ENCODE measurements at places on chromosomes 16 and 17.

GRCh38 chr16:291539-291938 is 8.6 kb downstream of the PDIA2 start:
- DNase-seq = no peak

- DNase-seq = no peak
Observed at GRCh38 chr17:70021726-70022125, 53.3 kb upstream of the KCNJ16 start.

- DNase-seq = no peak
Observed at GRCh38 chr17:77698903-77699623, 259.4 kb upstream of the TNRC6C start.

DNA sequence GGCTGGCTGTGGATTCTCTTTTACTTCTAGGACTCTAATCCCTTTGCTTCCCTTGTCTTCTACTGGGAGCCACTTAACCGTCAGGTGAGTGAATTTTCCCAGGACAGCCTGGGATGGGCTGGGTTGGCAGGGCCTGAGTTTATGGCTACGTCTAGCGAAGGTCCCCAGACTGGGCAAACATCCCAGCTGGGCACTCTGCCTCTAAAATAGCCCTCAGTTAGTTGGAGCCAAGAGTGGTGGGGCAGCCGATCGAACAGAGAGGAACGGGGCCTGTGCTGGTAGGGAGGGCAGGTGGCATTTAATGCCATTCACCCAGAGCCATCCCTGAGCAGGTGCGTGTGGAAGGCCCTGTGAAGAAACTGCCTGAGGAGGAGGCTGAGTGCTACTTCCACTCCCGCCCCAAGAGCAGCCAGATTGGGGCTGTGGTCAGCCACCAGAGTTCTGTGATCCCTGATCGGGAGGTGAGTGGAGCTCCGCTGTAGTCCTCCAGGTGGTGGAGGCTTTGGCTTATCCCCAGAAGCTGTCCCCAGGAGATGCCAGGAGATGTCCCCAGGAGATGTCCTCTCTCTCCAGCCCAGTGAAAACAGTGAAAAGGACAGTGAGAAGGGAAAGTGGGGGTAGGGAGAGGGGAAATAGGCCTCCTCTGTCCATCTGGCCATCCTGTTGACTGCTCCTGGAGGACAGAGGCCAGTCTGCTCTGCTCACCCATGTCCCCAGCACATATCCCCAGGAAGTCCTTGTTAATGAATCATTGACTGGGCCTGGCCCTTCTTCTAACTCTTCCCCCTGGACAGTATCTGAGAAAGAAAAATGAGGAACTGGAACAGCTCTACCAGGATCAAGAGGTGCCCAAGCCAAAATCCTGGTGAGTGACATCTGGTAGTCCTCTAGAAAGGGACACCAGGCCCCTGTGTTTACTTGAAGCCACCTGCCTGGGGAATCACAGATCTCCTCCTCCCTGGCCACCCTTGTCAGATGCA is 4.4 kb downstream of the PNPO start:
- no peak for DNase-seq

DNA sequence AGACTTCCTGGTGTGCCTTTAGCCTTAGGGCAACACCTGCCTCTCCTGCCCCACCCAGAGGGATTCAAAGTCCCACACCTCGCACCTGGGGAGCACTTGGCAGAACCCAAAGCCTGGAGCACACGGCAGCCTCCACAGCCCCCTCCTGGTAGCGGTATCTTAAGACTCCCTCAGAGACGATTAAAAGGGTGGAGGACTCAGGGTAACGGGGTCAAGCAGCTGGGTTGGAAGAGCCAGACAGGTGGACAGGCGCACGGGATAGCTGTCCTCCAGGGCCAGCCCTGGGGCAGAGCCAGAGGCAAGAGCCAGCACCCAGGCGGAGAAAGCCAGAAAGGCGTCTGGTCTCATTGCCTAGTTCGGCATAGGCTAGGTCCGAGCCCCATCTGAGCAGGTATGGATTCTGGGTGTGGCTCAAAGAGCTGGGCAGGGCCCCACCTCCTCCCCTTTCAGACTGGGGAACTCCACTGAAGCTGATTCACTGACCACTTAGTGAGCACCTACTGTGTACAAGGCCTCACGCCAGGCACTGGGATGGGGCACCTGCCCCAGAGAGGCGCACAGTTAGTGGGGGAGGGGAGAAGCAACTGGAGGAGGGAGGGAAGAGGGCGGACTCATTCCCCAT is 55.0 kb upstream of the MEAK7 start:
- DNase-seq = no peak

GRCh38 chr17:48198950-48199541 is 91.5 kb downstream of the SNX11 start:
- no peak for DNase-seq

- DNase-seq = no peak
Observed at GRCh38 chr17:80689129-80689619, 144.5 kb downstream of the RPTOR start.

DNA sequence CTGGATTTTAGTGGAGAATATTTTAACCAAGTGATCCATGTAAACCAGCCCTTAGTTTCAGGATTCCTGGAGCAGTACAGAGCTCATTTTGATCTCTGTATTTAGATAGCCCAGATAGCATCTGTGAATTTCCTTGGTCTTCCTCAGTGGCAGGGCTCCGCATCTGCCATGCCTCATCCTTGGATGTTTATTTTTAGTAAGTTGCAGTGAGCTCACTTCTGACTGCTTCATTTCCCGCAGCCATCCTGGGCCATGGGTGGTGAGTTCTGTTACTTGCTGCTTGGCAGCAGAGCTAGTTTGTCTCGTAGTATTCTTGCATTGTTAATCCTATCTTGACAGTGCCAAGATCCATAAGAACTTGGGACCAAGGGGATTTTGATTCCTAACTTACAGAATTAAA is 33.7 kb downstream of the IST1 start:
- DNase-seq = no peak

DNA sequence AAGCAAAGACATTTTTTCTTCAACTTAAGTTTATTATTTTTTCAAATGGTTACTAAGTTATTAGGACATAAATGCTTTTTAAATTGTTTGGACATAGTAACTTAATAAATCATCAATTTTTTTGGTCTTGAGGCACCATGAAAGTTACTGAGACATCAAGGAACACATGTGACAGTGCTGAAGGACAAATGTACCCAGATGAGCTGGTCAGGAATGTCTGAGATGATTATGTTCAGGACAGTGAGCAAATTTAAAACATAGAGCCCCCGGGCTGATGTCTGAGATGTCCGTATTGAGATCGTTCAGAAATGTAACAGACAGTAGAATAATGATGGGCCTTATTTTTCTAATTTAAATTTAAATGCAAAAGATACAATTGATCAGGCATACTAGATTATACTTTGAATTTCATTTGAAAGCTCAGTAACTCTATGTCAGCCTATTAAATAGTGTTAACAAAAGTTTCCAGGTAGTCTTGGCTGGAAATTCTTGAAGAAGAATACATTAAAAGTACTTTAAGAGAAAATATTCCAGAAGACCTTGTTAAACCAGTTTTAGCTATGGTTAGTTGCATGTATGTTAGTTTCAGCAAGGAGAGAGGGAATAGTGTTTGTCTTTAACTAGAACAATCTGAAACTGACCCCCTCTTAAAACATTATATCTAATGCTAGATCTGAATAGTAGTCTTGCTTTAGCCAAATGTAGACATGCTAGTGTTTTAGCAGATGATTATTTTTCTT is 36.4 kb downstream of the SEC14L1 start:
- no peak for DNase-seq

- DNase-seq = no peak
Observed at GRCh38 chr17:47188271-47188875, 722 bp downstream of the CDC27 start.

- DNase-seq = no peak
Observed at GRCh38 chr16:10838621-10839278, 20.2 kb upstream of the TVP23A start.

GRCh38 chr16:55566432-55567175 is at the start of gene CAPNS2:
Gene CAPNS2 (plus strand): TSS chr16:55566684. CDS start chr16:55566757, 73 bp downstream.
- DNase-seq = no peak

DNA sequence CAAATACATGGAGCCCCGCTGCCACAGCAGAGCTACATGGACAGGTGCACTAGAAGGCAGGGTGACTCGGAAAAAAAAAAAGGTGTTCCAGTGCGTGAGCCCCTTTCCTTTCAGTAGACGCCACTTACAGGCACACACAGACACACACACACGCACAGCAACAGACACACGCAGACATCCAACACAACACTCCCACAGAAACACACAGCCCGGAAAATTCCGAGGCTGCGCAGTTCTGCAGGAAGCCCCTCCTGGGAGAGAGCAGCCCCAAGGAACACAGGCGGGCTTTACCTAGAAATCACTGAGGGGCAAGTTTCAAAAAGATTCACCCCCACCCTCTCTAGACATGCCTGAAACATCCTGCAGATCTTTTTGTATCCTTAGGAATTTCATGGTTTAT is 136.0 kb upstream of the WSB1 start:
- no peak for DNase-seq

- no peak for DNase-seq
Observed at GRCh38 chr17:17767154-17767869, 69.5 kb downstream of the SREBF1 start.

Measured in activated CD4-positive, alpha-beta T cell treated with anti-CD3 and anti-CD28 coated beads for 1 hour (primary cell).